Astrocyte (in vitro differentiated cells and primary cell): ENCODE measurements at places on chromosomes 16 and 17. TPM values are rescaled to one million over a fixed set of nuclear protein-coding genes. Genes with fewer than 3 reads are reported as not detected.

DNA sequence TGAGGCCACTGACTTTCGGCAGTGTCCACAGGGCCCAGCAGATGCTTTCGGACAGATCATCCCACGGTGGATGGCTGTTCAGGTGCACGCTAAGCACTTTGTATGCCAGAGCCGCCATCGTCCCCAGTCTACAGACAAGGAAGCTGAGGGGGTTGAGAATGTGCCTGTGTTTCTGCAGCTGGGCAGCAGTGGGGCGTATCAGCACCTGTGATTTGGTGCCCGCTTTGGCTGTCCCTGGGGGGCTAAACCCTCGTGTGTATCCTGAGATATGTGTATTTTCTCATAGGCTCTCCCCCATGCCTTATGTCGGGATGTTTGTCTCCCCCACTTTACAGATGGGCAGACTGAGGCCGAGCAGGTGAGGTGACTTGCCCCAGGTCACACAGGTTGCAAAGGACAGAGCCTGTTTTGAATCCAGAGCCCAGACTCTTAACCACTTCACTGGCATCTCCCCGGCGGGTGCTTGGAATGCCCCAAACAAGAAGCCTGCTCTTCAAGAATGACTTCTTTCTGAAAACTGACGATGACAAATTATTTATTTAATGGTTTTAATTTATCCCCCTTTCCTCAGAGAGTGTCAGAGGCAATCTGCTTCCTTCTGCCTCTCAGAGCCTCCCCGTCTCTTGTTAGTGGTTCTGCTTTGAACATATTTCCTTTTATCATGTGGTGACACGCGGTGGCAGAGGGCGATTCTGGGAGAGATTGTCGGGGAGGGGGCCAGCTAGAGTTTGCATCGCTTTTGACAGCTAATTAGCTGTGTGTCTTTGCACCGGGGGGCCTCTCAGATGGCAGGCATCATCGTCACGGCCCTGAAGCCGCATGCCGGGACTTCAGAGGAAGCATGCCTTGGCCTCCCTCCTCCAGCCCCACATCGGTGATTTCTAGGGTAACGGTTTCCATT lies 149.6 kb upstream of the CIBAR2 start:
- no peak for DNase-seq

DNA sequence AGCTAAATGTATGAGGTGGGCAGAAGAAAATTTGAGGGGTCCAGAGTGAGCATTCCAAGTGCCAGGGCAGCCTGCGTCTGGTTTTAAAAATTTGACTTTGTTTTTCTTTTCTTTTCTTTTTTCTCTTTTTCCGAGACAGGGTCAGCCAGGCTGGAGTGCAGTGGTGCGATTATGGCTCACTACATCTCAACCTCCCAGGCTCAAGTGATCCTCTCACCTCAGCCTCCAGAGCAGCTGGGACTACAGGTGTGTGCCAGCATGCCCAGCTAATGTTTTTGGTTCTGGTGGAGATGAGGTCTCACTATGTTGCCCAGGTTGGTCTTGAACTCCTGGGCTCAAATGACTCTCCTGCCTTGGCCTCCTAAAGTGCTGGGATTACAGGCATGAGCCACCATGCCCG lies 15.6 kb downstream of the SMPD3 start:
- no peak for DNase-seq

The CDH11 gene
- 313 and 509 TPM in 2 replicates for total RNA-seq

The EVI2B gene
- 0.11 TPM in 1 of 2 replicates, not detected in the other for total RNA-seq
